ENCODE measurements at places on chromosomes 6 and 20. TPM values are rescaled to one million over a fixed set of nuclear protein-coding genes. Genes with fewer than 3 reads are reported as not detected.

The SLC17A5 gene
- total RNA-seq: 6.7 TPM

The WFDC5 gene
- total RNA-seq: not detected

The TLDC2 gene
- total RNA-seq: not detected

The TSHZ2 gene
- total RNA-seq: 23.0 TPM

The GPLD1 gene
- total RNA-seq: 0.39 TPM

The TRIM38 gene
- total RNA-seq: 29.5 TPM

The HS3ST5 gene
- total RNA-seq: not detected

The TNF gene
- total RNA-seq: 94.4 TPM

The PLN gene
- not detected for total RNA-seq

The SPATA25 gene
- 1.1 TPM for total RNA-seq

- H3K36me3 ChIP-seq: no peaks in the 10 kb centered on the region
- no peaks in the 10 kb centered on the region for H3K4me1 ChIP-seq
- H3K4me3 ChIP-seq: no peak overlapping the region
These were observed 68.3 kb upstream of the FRMD1 start for GRCh38 chr6:168147205-168147738.

DNA sequence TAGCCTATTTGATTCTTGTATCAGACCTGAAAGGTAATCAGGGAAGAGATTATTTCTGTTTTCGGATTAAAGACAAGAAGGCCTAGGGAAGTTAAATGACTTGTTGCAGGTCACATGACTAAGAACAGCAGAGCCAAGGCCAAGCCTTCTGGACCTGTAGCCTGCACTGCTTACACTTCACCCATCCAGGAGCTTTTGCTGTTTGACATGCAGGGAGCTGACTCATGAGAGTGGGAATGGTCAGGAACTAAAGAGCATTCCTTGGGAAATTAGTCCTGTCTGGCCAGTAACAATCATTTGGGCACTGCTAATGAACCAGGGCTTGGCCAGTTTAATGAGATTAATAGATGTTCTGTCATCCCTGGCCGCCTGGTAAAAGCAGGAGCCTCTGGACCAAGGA is 46.8 kb downstream of the EIF2S2 start:
- peaks cover 18% of the 10 kb centered on the region for H3K4me1 ChIP-seq
- no peak overlapping the region for H3K4me3 ChIP-seq
- no peaks in the 10 kb centered on the region for H3K27me3 ChIP-seq
- H3K27ac ChIP-seq: no peak overlapping the region

DNA sequence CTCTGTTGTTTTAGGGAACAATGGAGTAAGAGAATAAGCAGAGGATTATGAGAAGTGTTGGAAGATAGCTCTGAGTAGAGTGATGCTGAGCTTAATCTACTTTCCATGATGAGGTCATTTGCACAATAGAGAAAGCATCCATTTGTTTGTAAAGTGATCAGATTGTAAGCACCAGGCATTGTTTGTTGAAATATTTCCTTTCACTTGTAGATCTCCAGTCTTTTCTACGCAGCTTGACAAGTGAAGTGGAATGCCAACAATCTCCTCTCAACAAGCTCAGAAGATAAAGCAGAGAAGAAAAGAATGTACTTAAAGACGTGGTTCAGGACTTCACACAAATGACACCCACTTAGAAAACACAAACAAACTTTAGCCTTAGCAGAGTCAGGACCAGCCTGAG is 80.1 kb upstream of the MARCKS start:
- no peak for DNase-seq
- H3K36me3 ChIP-seq: no peaks in the 10 kb centered on the region
- no peaks in the 10 kb centered on the region for H3K27me3 ChIP-seq
- no peaks in the 10 kb centered on the region for H3K4me1 ChIP-seq
- no peak overlapping the region for H3K27ac ChIP-seq

GRCh38 chr6:54059683-54060082 is 51.6 kb upstream of the MLIP start:
- no peaks in the 10 kb centered on the region for H3K36me3 ChIP-seq
- no peak for DNase-seq
- H3K27ac ChIP-seq: no peak overlapping the region
- no peak overlapping the region for H3K4me3 ChIP-seq
- H3K27me3 ChIP-seq: no peaks in the 10 kb centered on the region
- H3K4me1 ChIP-seq: no peaks in the 10 kb centered on the region

DNA sequence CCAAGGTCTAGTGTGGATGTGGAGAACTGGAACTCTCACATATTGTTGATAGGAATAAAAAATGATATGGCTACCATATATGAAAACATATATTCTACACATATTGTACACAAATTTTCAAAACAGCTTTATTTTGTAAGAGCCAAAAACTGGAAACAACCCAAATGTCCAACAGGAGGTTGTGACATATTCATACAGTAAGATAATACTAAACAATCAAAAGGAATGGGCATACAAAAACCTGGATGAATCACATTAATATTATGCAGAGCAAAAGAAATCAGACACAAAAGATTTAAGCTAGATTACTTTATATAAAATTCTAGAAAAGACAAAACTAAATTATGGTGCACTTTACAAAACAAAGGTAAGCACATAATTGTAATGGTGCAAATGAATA is 223.9 kb downstream of the SIM1 start:
- H3K4me3 ChIP-seq: no peak overlapping the region
- DNase-seq: no peak
- no peaks in the 10 kb centered on the region for H3K36me3 ChIP-seq
- peaks cover 1% of the 10 kb centered on the region for H3K4me1 ChIP-seq
- no peak overlapping the region for H3K27ac ChIP-seq

GRCh38 chr6:167669553-167669849 is 157.2 kb upstream of the AFDN start:
- no peaks in the 10 kb centered on the region for H3K4me1 ChIP-seq
- no peak for DNase-seq
- no peak overlapping the region for H3K27ac ChIP-seq
- no peak overlapping the region for H3K4me3 ChIP-seq

DNA sequence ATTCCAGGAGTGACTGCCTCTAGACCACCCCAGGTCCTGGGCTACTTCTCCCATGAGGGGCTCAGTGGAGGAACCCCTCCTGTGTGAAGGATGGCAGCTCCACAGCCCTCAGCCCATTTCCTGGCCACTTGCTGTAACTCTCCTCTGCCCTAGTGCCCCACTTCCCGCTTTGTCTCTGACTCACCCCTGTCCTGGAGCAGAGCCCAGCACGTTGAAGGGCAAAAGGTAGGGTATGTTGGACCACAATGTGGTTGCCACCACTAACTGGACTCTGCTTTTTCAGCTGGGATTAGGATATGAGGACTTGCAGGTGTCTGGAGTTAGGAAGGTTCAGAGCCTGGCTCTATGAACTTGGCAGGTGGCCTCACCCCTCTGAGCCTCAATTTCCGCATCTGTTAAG is 2.4 kb downstream of the MYBL2 start:
- no peak overlapping the region for H3K27ac ChIP-seq
- peaks cover 6% of the 10 kb centered on the region for H3K4me1 ChIP-seq
- H3K4me3 ChIP-seq: no peak overlapping the region
- H3K36me3 ChIP-seq: peaks cover 13% of the 10 kb centered on the region
- DNase-seq: no peak

DNA sequence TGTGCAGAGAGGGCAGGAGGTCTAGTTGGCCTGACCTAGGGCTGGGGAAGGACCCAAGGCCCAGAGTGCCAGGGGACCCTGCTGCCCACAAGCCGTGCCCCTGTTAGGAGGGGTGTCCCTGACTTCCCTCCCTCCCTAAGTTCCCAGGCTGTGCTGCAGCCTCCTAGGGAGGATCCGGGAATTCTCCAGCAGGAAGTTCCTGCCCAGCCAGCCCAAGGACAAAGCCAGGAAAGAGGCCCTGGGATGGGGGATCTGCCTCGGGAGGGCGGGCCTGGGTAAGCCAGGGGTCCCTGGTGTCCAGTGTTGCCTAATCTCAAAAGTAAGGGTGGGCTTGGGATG is 9.3 kb upstream of the BAK1 start:
- no peak for DNase-seq
- H3K36me3 ChIP-seq: no peaks in the 10 kb centered on the region
- H3K4me1 ChIP-seq: peaks cover 29% of the 10 kb centered on the region
- H3K27me3 ChIP-seq: peaks cover 2% of the 10 kb centered on the region

DNA sequence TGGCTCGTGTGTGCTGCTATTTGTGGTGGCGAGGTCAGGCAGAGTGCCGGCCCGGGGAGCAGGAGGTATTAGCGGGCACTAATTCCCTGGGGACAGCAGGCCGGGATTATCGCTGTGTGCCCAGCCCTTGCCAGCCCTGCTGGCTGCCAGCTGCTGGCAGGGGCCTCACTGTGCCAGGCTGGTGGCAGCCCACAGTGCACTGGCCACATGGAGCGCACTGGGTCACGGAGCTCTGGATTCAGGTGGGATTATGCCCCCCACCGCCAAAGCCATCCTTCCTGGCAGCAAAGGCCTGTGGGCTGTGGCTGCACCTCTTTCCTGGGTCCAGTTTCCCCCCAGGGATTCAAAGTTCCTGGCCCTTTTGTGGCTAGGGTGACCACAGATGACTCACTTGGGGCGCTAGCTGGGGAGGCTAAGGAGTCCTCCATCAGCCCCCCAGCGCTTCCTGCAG is 59.7 kb downstream of the YTHDF1 start:
- H3K4me1 ChIP-seq: no peaks in the 10 kb centered on the region
- no peaks in the 10 kb centered on the region for H3K27me3 ChIP-seq
- no peak for DNase-seq
- no peak overlapping the region for H3K4me3 ChIP-seq

- DNase-seq: no peak
- H3K27ac ChIP-seq: no peak overlapping the region
These were observed 23.2 kb upstream of the THEMIS start for GRCh38 chr6:127924031-127924430.

DNA sequence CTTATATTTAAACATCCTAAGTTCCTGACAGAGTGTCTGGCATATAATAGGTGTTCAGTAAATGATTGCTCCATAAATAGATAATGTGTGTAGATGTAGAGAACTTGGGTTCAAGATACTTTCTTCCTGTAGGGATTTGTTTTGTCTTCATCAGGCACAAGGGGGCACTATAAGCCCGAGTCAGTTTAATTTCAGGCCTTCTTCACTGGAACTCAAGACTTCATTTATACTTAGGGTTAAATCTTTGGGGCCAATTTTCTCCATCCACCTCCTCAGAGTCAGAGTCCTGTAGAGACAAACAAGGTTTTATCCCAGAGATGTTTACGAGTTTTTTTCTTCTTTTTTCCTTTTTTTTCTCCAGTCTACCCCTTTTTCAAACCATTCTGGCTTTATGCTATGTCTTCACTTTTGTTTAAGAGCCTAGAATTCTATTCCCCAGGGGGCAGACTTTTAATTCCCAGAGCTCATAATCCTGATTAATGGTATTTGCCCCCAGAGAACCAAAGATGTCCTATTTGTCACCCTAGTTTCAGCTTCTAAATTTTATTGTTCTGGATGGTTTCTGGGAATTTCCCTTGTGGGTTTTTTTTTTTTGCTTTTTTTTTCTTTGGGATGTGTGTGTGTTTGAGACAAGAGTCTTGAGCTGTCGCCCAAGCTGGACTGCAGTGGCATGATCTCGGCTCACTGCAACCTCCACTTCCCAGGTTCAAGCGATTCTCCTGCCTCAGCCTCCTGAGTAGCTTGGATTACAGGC is 88.4 kb downstream of the HFE start:
- no peaks in the 10 kb centered on the region for H3K36me3 ChIP-seq
- peaks cover 45% of the 10 kb centered on the region for H3K4me1 ChIP-seq
- DNase-seq: peak; percentile 52
- peak overlapping the region; percentile 63 for H3K27ac ChIP-seq
- peak overlapping the region; percentile 56 for H3K4me3 ChIP-seq
- H3K27me3 ChIP-seq: no peaks in the 10 kb centered on the region

GRCh38 chr6:117237561-117237960 is 27.8 kb upstream of the VGLL2 start:
- H3K4me3 ChIP-seq: no peak overlapping the region
- H3K36me3 ChIP-seq: no peaks in the 10 kb centered on the region
- DNase-seq: no peak
- no peaks in the 10 kb centered on the region for H3K27me3 ChIP-seq
- H3K27ac ChIP-seq: no peak overlapping the region

DNA sequence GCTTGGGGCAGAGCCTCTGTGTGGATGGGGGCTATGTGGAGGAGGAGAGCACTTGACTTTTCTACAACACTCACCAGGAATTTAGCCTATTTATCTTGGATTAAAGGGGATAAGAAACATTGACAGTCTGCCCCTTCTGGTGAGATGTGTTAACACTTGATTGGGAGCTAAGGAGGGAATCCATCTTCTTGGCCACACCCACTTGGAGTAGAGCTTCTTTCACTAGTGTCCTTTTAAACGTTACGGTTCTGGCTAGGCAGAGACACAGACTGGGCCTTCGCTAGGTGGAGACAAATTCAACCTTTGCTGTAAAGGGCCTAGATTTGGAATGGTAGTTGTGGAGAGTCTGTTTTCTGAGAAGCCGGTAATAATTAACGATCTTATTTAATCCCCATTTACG is 15.5 kb upstream of the TPBG start:
- H3K36me3 ChIP-seq: no peaks in the 10 kb centered on the region
- no peak overlapping the region for H3K4me3 ChIP-seq
- H3K27ac ChIP-seq: no peak overlapping the region
- H3K27me3 ChIP-seq: no peaks in the 10 kb centered on the region

GRCh38 chr6:53179961-53180651 is 31.5 kb upstream of the GCM1 start:
- H3K36me3 ChIP-seq: no peaks in the 10 kb centered on the region
- H3K27me3 ChIP-seq: no peaks in the 10 kb centered on the region
- no peak overlapping the region for H3K4me3 ChIP-seq
- H3K4me1 ChIP-seq: peaks cover 5% of the 10 kb centered on the region
- peak overlapping the region; percentile 73 for H3K27ac ChIP-seq

DNA sequence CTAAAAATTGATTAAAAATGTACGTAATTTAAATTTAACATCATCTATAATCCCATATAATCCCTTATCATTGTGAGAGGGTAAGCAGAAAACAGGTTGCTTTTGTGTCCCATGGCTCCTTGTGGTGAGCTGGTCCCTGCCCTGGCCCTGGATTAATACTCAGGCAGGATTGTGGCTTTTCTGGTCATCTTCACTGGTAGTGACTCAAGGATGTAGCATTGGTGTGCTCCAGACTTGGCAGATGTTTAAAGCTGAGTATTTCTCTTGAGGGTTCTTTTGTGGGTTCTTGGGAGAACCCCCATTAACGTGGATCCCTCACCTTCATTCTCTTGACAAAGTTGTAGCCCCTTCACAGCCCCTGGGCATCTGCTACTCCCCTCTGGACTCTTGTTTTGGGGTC is 39.3 kb downstream of the SNRNP48 start:
- no peak for DNase-seq
- no peaks in the 10 kb centered on the region for H3K4me1 ChIP-seq
- no peaks in the 10 kb centered on the region for H3K36me3 ChIP-seq
- H3K27ac ChIP-seq: no peak overlapping the region
- peaks cover 6% of the 10 kb centered on the region for H3K27me3 ChIP-seq

DNA sequence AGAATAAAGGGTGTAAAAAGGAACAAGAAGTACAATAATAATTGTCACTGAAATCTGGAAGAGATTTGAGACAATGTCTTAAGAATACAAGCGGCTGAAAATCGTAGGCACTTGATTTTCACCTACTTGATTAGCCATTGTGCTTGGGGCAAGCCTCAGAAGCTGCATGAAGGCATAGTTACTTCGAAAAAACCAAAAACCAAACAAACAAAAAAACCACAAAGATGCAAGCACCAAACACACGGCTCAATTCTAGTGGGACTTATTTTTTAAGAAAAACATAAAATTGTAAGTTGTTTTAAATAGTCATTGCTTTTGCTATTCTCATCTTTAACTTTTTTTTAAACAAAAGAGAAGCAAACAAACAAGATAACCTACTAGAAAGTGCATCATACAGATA is 235.6 kb downstream of the OGFRL1 start:
- DNase-seq: no peak
- no peak overlapping the region for H3K27ac ChIP-seq

- peaks cover 8% of the 10 kb centered on the region for H3K36me3 ChIP-seq
- no peak for DNase-seq
- peaks cover 92% of the 10 kb centered on the region for H3K27me3 ChIP-seq
- H3K4me1 ChIP-seq: peaks cover 5% of the 10 kb centered on the region
These were observed 154.0 kb downstream of the TRIM27 start for GRCh38 chr6:28769626-28770402.

All from activated T-helper 2 cell treated with anti-CD3 and anti-CD28 coated beads, Interferon-gamma antibody, Interleukin-2, Interleukin-4, amounts not matched to agents 10 μg/mL and 5 μg/mL and 100 μg/mL, durations not matched to agents 14 hours and 24 hours and 36 hours (primary cell).